Activated CD8-positive, alpha-beta T cell treated with anti-CD3 and anti-CD28 coated beads for 36 hours (primary cell): ENCODE measurements at places on chromosomes 1 and 21. TPM values are rescaled to one million over a fixed set of nuclear protein-coding genes. Genes with fewer than 3 reads are reported as not detected.

The C8B gene
- total RNA-seq, result not detected

The ALX3 gene
- total RNA-seq, result not detected

The GORAB gene
- 8.2 TPM for total RNA-seq

GRCh38 chr1:160097911-160098851 is at the start of gene IGSF8:
Gene IGSF8, minus strand, starts transcription at chr1:160098619. Its CDS starts 147 bp downstream, at chr1:160098472.
- H3K27me3 ChIP-seq, result no peaks in the 10 kb centered on the region
- peak within 1 kb of the TSS; percentile 90 for H3K27ac ChIP-seq
- H3K36me3 ChIP-seq, result peaks cover 6% of the 10 kb centered on the region
- H3K4me1 ChIP-seq, result peaks cover 72% of the 10 kb centered on the region
- peak within 1 kb of the TSS; percentile 85 for H3K4me3 ChIP-seq

GRCh38 chr1:91617285-91617765 is 116.7 kb downstream of the CDC7 start:
- peaks cover 5% of the 10 kb centered on the region for H3K27me3 ChIP-seq
- H3K4me1 ChIP-seq, result no peaks in the 10 kb centered on the region
- H3K4me3 ChIP-seq, result no peak overlapping the region
- peak; percentile 22 for DNase-seq

The SIM2 gene
- not detected for total RNA-seq

DNA sequence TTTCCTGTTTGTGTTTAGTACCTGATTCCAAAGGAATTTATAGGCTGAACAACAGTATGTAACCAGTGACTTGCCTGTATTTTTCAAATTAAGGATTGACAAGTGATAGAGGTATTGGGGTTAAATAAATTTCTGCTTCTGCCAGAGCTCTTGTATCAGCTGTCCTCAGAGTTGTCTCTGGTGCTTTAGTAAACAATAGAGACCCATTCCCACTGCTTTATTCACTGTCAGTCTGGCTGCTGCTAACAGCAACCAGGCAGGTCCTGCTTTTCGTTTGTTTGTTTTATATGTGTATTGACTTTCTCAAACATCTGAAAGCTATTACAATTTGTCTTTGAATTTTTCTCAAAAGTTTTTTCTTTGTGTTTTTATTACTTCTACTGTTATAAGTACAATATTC is 76.1 kb downstream of the OLFM3 start:
- no peaks in the 10 kb centered on the region for H3K4me1 ChIP-seq
- H3K27me3 ChIP-seq, result peaks cover 2% of the 10 kb centered on the region
- no peaks in the 10 kb centered on the region for H3K36me3 ChIP-seq
- no peak overlapping the region for H3K4me3 ChIP-seq

GRCh38 chr1:95984798-95985374 is 736.7 kb upstream of the PTBP2 start:
- no peak for DNase-seq
- H3K27me3 ChIP-seq, result no peaks in the 10 kb centered on the region
- no peaks in the 10 kb centered on the region for H3K36me3 ChIP-seq
- no peak overlapping the region for H3K4me3 ChIP-seq

DNA sequence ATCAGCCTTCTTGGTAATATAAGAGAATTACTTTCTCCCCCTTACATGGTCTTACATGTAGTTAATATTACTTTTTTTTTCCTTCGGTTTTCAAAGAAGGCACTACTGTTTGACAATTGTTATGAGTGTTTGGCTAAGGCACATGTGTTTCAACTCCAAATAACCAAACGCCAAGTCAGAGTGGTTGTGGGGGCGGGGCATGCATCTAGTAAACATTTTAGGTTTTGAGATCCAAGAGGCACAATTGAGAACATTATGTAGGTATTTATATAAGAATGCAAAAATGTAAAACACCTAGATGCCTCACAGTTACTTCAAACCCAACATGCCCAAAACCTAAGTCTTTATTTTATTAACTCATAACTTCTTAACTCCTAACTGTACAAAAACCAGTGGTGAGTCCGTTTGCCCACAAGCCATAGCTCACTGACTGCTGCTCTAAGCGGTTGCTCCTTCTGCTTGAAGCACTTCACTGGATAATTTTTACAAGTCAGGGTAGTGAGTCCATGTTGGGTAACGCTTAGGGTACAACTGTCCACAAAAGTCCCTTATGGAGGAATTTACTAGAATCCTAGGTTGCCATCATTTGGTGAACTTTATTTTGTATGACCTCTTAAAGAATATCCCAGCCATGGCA is 189.9 kb downstream of the HUNK start:
- H3K36me3 ChIP-seq, result no peaks in the 10 kb centered on the region
- peaks cover 3% of the 10 kb centered on the region for H3K27me3 ChIP-seq
- no peak overlapping the region for H3K4me3 ChIP-seq
- no peaks in the 10 kb centered on the region for H3K4me1 ChIP-seq

- no peaks in the 10 kb centered on the region for H3K27me3 ChIP-seq
- peak overlapping the region; percentile 25 for H3K27ac ChIP-seq
- H3K4me3 ChIP-seq, result no peak overlapping the region
- H3K4me1 ChIP-seq, result peaks cover 52% of the 10 kb centered on the region
These were observed 44.0 kb downstream of the UBASH3A start for GRCh38 chr21:42447732-42448131.

DNA sequence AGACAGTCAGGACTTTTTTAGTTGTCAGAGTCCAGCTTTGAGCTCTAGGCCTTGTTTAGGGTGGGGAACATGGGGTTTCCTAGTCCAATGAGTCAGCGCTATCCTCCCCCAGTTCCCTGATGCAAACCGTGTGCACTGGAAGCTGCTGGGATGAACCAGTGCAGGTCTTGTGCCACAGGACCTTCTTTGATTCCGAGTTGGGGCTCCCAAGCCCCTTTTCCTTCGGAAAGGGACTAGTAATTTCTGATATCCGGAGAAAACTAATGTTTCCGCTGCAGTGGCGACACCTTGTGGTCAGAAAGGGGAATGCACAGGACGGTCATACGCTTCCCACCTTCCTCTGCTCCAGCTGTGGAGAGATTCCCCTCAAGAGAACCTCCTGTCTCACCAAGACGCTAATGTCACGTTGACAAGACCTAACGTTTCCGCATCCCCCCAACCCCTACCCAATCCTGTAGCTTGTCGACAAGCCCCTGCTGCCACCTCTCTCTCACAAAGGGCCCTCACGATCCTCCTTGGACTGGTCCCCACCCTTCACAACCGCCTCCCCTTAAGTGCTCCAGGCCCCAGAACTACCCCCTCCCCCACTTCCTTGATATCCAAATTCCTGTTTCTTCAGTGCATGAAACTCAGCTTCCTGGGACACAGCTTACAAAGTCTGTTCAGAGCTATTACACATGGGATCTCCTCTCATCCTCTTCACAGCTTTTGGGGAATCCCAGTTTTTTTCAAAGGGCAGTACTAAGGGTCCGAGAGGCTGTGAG is 30.9 kb downstream of the GPA33 start:
- no peaks in the 10 kb centered on the region for H3K36me3 ChIP-seq
- peak; percentile 85 for DNase-seq
- peak overlapping the region; percentile 12 for H3K4me3 ChIP-seq
- H3K4me1 ChIP-seq, result peaks cover 7% of the 10 kb centered on the region

The SYCP1 gene
- total RNA-seq, result not detected

DNA sequence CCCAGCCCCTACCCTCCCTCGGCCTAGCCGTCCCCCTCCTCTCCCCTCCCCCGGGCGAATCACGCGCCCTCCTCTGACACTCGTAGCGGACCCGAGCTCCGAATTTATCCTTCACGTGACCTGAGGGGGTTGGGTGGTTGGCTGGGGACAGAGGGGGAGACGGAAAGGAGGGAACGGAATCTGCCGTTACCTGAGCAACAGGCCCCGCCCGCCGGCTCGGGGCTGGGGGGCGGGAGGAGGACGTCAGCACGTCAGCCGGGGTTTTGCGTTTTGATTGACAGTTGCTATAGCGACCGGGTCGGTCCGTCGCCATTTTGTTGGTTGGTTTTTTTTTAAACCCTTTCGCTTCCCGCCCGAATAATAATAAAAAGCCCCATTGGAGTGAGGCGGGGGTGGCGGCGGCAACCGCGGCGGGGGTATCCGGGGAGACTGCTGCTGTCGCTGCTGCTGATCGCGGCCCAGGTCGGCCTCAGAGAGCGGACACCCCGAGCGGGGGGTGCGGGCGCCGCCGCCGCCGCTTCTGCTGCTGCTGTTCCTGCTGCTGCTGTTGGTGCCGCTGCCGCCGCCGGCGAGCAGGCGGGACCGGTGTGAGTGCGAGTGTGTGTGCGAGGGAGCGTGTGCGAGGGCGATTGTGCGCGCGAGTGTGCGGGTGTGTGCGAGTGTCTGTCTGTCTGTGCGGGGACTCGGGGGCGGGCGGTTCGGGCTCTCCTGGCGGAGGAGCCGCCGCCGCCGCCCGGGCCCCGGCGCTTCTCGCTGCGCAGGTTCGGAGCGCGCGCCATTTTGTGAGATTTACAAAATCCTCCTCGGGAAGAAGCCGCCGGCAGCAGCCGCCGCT is at the start of gene DYRK1A:
TSS of gene DYRK1A (plus strand) at position 292 of the 835 bp plus-strand sequence. CDS start 53,602 bp downstream, outside the sequence.
- peaks cover 31% of the 10 kb centered on the region for H3K4me1 ChIP-seq
- peak within 1 kb of the TSS; percentile 93 for H3K4me3 ChIP-seq
- H3K27me3 ChIP-seq, result no peaks in the 10 kb centered on the region
- peaks cover 11% of the 10 kb centered on the region for H3K36me3 ChIP-seq
- peak within 1 kb of the TSS; percentile 99 for H3K27ac ChIP-seq

The MTR gene
- 72.7 TPM for total RNA-seq

DNA sequence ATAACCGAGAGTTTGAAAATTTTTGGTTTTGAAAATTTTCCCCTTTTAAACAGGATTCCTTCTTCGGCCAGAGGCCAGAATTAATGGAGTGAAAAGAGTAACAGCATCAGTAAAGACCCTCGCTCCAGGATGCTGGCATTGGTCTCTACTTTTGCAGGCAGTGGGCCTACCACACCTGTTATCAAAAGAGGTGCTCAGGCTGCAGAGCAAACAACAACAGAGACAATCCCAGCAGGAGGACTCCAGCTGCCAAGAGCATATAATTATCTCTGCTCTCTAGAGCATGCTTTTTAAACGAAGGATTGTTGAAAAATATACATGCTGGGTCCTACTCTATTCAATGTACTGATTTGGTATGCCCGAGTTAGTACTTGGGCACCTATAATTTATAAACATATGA is 1048.5 kb downstream of the PLA2G4A start:
- no peaks in the 10 kb centered on the region for H3K36me3 ChIP-seq
- no peak overlapping the region for H3K4me3 ChIP-seq
- no peaks in the 10 kb centered on the region for H3K27me3 ChIP-seq
- no peak for DNase-seq
- H3K27ac ChIP-seq, result no peak overlapping the region

The RNU1-1 gene
- 1,043 TPM for total RNA-seq

DNA sequence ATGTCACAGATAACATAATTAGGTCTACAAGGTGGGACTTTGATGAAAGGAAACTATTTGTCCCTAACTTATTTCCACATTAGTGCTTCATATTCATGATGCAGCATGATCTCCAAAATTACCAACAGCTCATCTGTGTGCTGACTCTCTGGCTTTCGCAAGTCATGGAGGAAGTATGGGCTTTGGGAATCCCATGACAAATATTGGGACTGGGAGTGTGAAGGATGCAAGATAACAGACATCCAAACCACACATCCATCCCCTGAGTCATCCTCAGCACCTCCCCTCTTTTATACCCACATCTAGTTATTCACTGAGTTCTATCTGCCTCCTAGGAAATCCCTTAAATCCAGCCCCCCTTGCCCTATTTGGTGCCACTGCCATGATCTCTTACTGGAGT is 102.8 kb upstream of the COL24A1 start:
- no peak overlapping the region for H3K27ac ChIP-seq
- no peak for DNase-seq
- H3K36me3 ChIP-seq, result no peaks in the 10 kb centered on the region
- no peak overlapping the region for H3K4me3 ChIP-seq

DNA sequence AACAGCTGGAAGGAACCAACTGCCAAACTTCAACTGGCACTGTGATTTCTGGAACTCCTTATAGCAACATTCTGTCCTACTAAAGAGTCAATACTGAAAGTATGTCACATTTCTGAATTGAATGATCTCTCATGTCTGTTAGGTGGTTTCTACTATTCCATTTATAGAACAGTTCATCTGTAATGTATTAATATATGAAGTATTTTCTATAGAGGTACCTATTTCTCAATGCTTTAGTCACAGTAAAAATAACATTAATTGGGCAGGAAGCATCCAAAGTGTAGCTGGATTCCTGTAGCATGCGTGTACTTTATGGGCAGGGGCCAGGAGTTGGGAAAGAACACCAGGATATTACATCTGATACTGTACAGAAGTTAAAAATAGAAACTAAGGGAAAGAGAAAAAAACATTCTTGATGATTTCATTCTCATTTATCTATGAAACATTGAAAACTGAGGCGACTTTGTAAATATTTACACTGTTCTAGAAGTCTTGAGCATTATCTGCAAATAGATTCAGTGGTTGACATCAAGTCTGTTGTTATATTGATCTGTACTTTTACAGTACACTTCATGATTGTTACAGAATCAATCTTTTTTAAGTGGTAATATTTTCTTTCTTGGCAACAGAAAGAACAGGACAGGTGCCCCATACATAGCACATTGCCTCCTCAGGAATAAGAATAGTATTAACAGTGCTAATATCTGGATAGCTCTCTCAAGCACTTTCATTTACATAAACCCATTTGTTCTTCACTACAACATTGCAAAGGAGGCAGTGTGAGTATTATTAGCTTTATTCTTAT is 6.2 kb upstream of the ZNF281 start:
- H3K27me3 ChIP-seq, result peaks cover 2% of the 10 kb centered on the region
- no peaks in the 10 kb centered on the region for H3K36me3 ChIP-seq
- no peak overlapping the region for H3K4me3 ChIP-seq
- H3K4me1 ChIP-seq, result peaks cover 8% of the 10 kb centered on the region
- no peak overlapping the region for H3K27ac ChIP-seq

The S100A2 gene
- not detected for total RNA-seq

- H3K27me3 ChIP-seq, result peaks cover 22% of the 10 kb centered on the region
- H3K27ac ChIP-seq, result no peak overlapping the region
- H3K4me3 ChIP-seq, result no peak overlapping the region
- no peaks in the 10 kb centered on the region for H3K36me3 ChIP-seq
These were observed 165.4 kb upstream of the DPT start for GRCh38 chr1:168894397-168894903.

The APCS gene
- not detected for total RNA-seq

GRCh38 chr1:112057736-112058135 is 68.3 kb upstream of the KCND3 start:
- H3K36me3 ChIP-seq, result no peaks in the 10 kb centered on the region
- H3K4me1 ChIP-seq, result no peaks in the 10 kb centered on the region
- H3K4me3 ChIP-seq, result no peak overlapping the region

The UBXN11 gene
- total RNA-seq, result 24.9 TPM

The AMY1C gene
- not detected for total RNA-seq

DNA sequence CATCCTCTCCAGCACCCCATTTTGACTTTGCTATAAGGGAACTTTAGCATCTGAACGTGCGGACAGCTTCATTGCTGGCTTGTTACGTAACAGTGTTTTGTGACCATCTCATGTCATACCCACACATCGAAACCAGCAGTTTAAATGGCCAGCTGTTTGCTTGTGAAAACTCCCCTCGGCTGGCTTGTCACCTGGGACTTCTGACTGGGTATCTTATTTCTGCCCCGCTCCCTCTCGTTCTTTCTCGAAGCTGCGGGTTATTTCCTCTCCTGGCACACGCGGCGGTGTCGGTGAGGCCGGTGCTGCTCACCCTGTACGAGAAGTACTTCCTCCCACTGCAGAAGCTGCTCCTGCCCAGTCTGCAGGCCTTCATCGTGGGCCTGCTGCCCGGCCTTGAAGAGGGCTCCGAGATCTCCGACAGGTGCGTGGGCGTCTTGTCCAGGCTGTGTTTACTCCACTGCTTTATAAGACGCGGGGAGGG is 43.5 kb downstream of the DOP1B start:
- no peaks in the 10 kb centered on the region for H3K27me3 ChIP-seq
- H3K27ac ChIP-seq, result no peak overlapping the region
- no peak for DNase-seq
- H3K36me3 ChIP-seq, result peaks cover 7% of the 10 kb centered on the region

GRCh38 chr1:210438928-210439841 is 110.5 kb downstream of the HHAT start:
- no peak overlapping the region for H3K27ac ChIP-seq
- no peaks in the 10 kb centered on the region for H3K4me1 ChIP-seq
- no peaks in the 10 kb centered on the region for H3K36me3 ChIP-seq
- no peak overlapping the region for H3K4me3 ChIP-seq
- no peak for DNase-seq
